ENCODE measurements at places on chromosomes 16 and 17.
A peak's percentile ranks its signal among the peaks of the same experiment; 100 is the strongest.

DNA sequence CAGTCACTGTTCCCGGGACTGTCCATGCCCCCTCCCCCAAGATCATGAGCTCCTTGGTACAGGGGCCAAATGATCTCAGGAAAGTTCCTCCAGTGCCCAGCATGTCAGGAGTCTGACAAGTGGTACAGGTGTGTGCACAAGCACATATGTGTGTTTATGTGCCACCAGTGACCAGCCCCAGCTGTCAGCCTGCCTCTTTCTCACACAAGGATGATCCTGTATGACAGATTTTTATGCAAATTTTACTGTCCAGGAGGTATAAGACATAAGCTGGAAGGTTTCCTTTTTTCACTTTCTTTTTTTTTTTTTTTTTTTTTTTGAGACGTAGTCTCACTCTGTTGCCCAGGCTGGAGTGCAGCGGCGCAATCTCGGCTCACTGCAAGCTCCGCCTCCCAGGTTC lies 31.4 kb upstream of the GFOD2 start:
- DNase-seq: no peak

DNA sequence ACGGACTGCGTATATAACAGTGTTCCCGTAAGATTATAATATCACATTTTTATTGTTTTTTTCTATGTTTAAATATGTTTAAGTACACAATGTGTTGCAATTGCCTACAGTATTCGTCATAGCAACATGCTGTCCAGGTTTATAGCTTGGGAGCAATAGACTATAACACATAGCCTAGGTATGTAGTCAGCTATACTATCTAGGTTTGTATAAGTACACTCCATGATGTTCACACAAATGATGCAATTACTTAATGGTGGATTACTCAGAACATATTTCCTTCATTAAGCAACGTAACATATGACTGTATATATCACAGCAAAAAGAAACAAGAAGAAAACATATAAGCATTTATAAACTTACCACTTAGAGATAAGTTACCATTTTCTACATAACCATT lies 160.0 kb downstream of the CBLN1 start:
- DNase-seq: no peak

- DNase-seq: no peak
Observed at GRCh38 chr16:81469183-81469677, 24.6 kb downstream of the CMIP start.

- DNase-seq: no peak
Observed at GRCh38 chr16:14132696-14133048, 61.6 kb downstream of the MRTFB start.

DNA sequence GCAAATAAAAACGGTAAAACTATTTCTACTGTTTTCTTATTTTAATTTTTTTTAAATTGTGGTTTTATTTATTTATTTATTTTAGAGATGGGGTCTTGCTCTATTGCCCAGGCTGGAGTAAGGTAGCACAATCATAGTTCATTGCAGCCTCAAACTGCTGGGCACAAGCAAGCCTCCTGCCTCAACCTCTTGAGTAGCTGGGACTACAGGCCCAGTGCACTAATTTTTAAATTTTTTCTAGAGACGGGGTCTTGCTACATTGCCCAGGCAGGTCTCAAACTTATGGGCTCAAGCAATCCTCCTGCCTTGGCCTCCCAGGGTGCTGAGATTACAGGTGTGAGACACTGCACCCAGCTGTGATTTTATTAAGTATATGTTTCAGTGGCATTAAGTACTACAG lies 46.5 kb upstream of the MRC2 start:
- no peak for DNase-seq

DNA sequence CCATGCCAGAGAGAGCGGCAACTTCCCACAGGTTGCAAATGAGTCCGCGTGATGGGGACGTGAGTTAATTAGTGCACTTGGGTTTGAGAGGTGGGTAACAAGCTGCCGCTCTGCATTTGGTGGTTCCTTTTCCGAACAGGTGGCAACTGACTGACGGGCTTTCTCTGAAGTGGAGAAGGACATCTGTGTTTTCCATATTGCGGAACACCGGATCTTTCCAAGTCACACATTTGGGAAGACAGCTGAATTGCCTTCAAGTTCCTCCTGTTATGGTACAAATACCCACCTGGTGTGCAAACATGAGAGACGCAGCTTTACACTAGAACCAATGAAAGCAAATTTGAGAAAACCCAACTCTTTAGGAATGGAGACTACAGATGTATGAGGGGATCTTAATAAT lies 451.3 kb upstream of the ZFHX3 start:
- DNase-seq: no peak

- DNase-seq: no peak
Observed at GRCh38 chr17:8803531-8804420, 4.6 kb upstream of the MFSD6L start.

DNA sequence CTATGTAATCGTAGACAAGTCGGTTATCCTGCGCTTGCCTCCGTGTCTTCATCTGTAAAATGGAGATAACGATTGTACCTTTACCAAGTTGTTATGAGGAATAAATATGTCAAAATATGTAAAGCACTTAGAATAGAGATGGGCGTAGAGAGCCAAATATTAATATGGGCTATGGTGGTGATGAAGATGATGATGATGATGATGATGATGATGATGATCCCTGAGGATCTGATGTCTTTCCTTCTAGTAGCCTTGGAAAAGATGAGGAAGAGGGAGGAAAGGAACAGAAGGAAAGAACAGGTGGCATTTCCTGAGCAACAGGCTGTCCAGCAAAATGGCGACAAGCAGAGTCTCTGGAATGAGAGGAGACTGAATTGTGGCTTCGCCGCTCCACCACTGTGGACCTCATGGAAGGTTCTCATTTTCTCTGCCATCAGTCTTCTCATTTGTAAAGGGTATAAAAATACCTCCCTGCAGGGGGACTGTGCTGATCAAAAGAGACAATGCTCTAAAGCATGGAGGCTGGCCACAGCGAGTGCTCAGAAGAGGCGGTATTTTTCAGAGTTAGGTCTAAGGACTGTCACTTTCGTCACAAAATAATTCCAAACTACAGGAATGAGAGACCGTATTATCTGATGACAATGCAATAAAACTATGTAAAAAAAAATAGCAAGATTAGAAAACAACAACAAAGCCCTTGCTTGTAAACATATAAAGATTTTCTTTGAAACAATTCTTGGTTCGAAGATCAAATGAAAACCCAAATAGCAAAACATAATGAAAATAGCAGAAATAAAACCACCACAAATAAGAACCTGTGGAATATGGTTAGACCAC lies 17.2 kb upstream of the RCVRN start:
- DNase-seq: no peak

GRCh38 chr16:48562475-48562874 lies 47.5 kb downstream of the N4BP1 start:
- no peak for DNase-seq

- no peak for DNase-seq
Observed at GRCh38 chr16:86986809-86987487, 330.2 kb downstream of the C16orf95 start.

DNA sequence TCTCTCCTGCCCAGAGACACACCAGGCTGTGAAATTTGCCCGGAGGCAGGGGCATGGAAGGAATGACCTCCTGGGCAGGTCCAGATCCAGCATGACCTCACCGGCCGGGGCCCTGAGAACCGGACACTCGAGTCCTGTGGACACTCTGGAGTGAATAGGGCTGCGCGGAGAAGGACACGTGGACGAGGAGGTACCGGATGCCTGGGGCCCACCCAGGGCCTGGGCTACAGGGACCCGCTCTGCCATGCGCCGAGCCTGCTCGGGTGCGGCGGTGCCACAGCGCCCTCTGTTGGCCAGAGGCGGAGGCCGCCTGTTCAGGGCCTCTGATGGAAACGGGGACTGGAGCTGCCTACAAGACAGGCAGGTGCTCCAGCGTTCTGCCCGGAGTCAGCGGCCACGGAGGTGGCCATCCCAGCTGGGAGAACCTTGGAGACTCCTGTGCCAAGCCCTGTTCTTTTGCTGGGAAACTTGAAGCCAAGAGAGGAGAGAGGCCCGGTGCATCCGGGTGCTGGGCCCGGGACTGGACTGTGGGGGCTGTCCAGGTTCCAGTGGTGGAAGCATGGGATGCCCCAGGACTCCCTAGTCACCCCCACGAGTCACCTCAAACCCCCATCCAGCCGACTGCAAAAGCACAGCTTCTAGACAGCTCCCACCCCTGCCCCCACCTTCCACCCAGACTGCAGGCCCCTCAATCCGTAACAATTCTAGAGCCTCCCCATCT lies 19.3 kb upstream of the NXPH3 start:
- peak; percentile 70 for DNase-seq

DNA sequence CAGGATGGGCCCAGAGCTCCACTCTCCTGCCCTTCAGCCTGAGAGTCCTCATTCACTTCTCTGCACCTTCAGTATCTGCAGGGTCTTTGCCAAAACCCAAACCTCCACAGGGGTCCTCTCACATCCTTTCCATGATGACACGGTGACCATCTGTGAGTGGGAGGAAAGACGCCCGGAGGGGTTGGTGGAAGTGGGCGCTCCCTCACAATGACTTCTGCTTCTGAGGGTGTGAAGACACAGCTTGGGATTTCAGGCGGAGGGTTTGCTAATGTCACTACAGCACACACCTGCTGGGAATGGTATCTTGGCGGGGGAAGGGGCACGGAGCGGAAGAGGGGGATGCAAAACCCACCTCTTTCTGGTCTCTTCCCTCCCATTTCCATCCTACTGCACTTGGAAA lies 115.1 kb upstream of the SDK2 start:
- peak; percentile 70 for DNase-seq

DNA sequence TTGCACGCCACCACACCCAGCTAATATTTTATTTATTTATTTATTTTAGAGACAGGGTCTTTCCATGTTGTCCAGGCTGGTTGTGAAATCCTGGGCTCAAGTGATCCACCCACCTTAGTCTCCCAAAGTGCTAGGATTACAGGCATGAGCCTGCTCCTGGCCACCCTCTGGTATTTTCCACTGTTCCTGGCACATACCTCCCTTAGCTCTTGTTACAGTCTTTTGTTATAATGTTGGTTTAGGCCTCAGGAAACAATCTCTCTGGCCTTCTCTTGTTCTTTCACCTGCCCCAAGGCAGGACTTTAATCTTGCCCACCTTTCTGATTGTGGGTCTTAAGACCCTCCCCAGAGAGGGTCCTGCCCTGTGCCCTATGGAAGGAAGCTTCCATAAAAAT lies 3.6 kb upstream of the CYTH1 start:
- DNase-seq: no peak

DNA sequence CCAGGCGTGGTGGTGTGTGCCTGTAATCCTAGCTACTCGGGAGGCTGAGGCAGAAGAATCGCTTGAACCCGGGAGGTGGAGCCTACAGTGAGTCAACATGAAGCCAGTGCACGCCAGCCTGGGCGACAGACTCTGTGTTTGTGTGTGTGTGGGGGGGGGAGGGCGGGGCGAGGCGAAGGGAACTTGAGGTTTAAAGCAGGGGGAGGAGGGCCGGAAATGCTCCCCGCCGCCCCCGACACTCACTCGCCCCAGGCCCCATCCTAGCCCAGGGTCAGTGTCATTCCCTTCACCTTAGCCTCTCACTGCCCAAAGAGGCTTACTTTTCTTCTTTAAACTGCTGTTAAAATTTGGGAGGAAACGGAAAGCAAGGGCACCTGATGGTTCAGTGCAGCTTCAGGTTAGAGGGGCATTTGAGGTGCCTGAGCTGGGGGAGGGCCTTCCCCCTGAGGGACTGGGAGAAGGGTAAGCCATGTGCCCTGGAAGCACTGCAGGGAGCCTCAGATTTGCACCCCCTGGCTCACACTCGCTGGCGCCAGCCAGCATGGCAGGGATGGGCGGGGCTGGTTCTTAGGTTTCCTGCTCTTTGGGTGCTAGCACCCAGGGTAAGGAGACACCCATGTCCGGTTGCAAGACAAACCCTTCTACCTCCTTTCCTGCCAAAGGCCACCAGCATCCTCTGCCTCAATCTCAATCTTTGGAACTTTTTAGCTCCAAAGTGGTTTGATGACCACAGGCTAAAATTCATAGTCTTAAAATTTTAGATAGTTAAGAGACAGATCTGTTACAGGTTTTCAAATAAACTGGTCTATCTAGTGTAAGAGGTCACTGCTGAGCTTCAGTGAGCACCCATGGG lies 2.2 kb upstream of the LIMD2 start:
- no peak for DNase-seq

DNA sequence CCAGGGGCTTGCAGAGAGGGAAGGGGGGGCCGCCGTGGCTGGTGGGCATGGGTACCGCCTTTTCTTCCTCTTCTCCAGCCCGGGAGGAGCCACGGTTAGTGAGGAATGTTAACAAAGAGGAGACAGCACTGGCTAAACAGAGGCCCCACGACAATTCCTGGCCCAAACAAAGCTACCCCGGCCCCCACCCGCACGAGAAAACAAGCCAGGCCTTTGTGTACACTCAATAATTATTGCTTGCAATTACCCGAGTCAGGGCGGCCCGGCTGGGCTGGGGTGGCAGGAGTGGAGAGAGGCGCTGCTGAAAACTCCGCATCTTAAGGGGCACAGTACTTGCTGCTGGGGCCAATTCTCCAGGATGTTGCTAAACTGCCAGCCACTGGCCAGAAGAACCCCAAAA lies 56.4 kb downstream of the IRX5 start:
- DNase-seq: peak; percentile 19

DNA sequence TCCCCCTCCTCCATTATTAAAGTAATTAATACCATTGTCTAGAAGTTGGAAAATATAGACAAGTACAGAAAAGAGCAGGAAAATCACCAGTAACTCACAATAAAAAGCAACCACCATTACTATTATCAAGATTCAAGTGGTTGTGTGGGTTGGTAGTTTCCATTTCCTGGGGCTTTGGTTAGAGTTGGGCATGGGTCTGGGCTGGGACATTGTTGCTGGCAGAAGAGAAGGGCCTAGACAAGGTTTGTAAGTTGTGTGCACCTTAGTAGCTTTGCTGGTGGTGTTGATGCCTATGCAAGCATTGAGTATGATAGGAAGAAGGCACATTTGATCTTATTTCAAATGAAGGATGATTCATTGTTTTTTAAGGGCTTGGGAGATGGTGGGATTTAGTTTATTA lies 25.4 kb upstream of the NFATC3 start:
- DNase-seq: no peak

GRCh38 chr17:74303305-74303704 lies 22.7 kb upstream of the KIF19 start:
- DNase-seq: no peak

DNA sequence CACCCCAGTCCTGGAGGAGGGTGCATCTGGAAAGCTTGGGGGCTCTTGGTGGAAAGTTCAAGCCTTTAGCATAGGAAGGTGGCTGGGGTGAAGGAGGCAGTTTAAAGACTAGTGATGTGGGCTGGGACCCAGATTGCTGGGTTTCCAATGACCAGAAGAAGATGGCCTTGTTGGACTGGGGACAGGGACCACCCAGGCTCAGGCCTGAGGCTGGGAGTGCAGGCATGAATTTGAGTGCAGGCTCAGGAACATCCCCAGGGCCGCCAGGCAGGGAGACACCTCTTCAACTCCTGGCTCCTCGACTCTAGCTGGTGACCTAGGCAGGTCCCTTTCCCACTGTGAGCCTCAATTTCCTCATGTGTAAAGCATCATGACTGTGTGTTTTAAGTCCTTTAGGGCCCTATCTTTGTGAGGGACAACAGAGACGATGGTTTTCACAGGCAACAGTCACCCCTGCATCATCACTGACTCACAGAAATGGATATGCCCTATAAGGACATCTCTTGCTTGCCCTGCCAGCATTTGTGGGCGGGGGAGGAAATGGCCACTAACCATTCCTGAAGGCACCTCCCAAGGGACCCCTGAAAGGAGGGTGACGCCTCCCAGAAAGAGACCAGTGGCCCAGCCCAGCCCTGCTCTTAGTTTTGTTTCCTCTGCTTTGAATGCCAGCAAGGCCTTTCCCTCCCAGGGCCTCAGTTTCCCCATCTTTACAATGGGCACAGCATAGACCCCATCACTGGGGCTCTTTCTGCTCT lies 11.1 kb downstream of the NLRC5 start:
- DNase-seq: no peak

- no peak for DNase-seq
Observed at GRCh38 chr17:42334677-42335076, 46.4 kb downstream of the STAT5A start.
